ENCODE measurements at places on chromosomes 7 and 10.

DNA sequence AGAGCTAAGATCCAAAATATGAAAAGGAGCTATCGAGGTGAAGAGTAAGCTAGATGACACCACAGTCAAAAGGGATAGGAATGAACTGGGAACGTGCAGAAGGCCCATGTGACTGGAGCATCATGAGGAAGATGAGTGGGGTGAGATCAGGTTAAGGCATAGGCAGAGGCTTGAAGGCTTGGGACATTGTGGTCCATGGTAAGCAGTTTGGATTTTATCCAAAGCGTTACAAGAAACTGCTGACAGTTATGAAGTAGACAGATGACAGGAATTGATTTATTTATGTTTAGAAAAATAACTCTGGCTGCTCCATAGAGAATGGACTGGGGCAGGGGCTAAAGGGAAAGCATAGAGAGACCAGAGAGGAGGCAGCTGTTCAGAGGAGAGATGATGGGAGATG is 18.1 kb upstream of the PANK1 start:
- no peak for DNase-seq

DNA sequence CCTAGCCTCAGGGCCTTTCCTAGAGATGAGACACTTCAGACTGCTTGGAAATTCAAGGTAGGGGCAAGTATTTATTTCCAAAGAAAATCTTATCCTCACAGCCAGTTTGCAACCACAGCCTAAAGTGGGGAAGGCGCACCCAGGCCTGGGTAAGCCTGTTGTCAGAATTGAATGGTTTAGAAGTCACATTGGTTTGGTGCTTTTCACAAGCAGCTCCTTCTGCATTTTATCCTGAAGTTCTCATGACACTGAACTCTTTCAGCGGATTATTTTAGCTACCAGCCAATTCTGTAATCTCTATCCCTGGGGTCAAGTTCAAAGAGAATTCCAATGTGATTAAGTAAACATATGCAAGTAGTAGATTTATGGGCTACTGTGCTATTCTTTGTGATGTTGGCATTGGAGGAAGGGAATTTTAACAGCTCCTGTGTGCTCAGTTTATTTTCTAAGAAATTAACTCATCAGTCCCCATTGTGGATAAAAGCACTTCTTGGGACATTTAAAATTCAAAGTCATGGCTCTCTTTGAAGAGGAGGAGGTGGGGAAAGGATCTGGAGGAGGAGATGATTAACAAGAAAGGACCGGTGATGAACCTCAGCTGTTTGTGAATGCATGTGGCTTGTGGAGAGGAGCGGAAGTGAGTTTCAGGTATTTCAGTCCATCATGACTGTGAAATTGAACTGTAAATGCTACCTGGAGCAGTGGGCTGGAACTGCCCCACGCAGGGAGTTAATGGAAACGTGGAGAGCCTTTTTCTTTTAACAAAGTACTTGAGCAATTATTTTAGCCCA is 90.2 kb upstream of the CACUL1 start:
- no peak for DNase-seq

DNA sequence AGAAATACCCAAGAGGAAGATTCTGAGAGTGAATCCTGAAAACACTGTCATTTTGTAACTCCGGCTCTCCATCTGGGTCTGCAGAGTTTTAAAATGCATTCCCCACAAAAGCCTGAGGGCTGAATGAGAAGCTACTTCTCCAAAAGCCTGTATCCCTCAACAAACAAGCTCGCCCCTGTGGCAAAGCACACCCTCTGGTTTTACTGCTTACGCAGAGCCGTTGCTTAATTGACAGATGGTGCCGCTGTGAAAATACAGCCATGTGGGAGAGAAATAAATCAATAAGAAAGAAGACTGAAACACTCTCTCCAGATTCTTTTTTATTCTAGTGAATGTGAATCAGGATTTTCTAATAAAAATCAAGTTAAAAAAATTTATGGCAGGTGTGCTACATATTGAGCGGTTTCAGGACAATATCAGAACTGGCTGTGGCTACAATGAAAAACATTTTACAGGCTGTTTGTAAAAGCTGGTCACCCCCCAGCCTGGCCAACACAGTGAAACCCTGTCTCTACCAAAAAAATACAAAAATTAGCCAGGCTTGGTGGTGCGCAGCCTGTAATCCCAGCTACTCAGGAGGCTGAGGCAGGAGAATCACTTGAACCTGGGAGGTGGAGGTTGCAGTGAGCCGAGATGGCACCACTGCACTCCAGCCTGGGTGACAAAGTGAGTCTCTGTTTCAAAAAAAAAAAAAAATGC is 32.5 kb downstream of the C7orf33 start:
- DNase-seq: no peak

DNA sequence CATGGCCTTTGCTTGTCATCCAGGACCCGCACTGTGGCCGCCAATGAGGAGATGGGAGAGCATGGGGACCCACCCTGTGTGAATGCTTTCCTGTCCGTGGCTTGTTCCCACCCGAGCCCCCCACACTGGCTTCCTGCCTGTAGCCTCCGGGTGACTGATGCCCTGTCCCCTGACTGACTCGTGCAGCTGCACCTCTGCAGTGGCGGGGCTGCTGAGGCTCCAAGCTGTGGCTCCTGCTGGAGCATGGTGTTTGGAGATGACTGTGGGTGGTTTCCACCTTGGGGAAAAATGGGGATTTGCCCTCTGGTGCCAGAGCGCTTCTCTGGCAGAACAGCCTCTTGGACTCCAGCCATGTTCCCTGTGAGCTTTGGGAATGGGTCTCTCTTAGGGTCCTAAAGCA is 2.1 kb downstream of the CAMK1D start:
- no peak for DNase-seq

- DNase-seq: no peak
These were observed 239.1 kb downstream of the KCNMA1 start for GRCh38 chr10:77398558-77398957.

GRCh38 chr7:67928141-67928540 is 931.5 kb downstream of the TYW1 start:
- DNase-seq: no peak

- no peak for DNase-seq
These were observed 303.5 kb downstream of the OTUD1 start for GRCh38 chr10:23742368-23742767.

GRCh38 chr7:115319541-115319940 is 397.6 kb downstream of the MDFIC start:
- no peak for DNase-seq

DNA sequence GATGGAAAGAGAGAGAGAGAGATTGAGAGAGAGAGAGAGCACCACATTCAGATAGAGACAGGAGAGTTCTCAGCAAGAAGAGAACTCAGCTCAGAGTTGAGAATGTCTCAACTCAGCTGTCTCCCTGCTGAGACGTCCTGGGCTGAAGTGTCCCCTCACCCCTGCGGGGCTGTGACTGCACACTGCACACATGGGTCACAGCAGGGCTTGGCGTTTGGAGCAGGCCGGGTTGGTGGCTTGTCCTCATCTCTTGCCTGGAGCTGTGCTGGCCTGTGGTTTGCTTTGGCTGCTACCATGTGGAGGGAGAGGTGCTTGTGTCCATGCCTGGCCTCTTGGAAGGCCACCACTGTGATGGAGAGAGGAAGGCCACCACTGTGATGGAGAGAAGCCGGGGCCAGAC is 167.9 kb downstream of the RNF216 start:
- DNase-seq: no peak

DNA sequence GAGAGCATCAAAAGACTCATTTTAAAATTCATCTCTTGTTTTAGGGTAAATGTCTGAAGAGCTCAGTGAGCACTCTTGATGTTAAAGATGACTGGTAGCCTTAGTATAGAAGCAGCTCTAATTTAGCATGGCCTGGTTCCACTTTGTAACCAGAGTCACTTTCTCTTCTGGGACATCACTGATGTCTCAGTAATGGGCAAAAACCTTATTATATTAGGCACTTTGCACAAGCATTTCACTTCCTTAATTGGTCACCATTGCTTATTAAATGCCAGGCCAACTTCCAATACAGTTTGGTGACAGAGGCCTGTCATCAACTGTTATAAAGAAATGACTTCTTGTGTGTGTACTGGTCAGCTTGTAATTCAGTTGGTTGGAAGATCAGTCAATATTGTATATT is 53.0 kb downstream of the STEAP1B start:
- no peak for DNase-seq

DNA sequence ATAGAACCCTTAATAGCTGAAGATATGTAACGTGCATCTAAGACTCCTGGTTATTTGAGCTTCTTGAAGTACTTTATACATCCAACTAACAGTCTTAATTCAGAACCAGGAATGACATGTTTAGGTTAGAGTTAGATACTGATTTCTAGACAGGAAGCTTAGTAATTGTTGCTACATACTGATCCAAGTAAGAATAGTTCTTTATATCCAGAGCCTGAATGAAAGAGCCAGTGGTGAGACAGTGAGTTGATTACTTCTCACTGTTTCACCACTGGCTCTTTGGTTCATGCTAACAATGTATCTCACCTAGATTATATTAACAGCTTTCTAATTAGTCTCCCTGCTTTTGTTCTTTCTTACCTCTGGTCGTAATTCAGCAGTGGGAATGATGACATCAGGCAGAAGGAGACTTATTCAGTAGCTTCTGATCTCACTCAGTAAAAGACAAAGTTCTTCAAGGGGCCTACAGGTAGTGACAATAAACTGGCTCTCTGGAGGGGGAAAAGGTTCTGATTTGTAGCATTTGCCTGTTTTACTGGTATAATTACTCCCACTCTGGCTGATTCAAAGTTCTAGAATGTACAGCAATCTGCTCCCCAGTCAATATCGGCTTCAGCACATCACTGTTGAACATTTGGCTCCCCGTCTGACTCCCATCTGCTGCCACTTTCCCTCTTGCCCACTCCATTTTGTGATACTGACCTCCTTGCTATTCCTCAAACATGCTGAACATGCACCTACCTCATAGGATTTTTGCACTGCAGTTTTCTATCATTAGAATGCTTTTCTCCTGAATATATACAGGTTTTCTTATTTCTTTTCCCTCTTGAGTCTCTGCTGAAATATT is 29.1 kb downstream of the MCU start:
- DNase-seq: no peak

DNA sequence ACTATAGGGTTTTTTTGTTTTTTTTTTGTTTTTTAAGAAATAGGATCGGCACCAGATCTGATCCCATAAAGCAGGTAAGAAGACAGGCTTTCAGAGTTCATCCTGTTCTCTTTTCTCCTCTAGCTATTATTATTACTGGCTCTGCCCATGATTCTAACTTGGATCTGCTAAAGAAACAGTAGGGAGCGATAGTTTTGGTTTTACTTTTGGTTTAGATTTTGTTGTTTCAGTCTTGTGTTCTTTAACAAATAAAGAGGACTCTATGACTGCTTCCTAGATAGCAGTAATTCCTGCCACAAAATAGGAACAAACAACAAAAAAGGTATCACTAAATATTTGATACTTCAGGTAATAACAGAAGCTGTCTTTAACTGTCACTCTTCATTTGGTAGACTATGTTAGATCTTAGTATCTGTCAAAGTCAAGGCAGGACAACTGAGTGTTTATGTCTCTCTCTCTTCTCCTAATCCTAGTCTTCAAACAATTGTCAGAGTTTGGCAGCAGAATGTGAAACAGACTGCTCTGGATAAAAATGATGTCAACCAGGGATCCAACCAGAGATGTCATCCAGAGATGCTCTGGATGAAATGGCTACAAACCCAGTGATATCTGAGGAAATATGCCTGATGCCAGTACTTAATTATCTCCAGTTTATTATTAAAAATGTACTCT is 99.8 kb downstream of the KMT2C start:
- DNase-seq: no peak

DNA sequence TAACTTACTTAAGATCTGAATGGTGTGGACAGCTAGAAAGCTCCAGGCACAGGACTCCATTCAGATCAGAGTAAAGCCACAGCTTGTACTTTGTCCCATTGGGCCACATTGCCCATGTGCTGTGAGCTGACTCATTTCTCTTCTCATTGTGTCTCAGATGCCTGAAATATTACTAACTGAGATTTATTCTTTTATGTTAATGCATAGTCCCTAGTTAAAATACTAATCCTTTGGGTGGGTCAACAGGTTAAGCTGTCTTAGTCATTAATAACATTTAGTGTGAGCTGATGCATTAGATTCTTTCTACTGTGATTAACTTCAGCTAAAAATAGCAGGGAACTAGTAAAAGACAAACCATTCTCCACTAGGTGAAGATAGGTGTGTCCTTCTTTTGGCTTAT is 104.7 kb upstream of the ARMC3 start:
- DNase-seq: no peak

DNA sequence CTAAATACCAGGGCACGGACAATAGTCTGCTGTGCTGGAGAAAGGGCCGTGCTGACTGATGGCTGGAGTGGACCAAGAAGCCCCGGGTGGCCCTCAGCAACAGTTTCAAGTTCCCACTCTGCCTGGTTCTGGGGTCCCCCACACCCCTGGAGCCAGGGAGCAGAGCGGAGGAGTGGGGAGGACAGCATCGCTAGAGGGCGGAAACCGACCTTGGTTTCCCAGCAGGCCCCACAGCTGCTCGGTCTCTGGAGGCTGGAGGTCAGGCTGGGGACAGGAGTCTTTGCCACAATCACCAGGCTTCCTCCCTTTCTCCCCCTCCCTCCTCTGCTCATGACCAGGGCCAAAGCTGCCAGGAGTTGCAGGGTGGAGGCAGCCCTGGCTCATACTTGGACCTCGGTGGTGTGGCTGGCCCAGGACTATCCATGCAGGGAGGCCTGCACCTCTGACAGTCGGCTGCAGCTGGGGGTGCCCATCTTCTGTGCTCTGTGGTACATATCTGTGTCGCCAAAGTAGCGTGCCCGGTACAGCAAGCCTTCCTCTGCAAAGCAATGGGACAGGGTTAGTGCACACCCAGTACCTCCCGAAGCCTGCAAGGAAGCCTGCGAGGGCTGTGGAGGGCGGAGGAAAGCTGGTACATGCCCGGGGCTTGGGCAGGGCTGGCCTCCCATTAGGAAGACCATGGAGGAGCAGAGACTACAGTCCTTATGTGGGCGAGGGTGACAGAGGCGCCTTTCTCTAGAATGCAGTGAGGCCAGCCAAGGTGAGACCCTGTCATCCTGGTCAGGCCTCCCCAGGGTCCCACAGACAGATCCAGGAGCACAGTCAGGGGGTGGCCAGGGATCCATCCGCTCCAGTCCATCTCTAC is 19.1 kb downstream of the DNAJB12 start:
- no peak for DNase-seq

DNA sequence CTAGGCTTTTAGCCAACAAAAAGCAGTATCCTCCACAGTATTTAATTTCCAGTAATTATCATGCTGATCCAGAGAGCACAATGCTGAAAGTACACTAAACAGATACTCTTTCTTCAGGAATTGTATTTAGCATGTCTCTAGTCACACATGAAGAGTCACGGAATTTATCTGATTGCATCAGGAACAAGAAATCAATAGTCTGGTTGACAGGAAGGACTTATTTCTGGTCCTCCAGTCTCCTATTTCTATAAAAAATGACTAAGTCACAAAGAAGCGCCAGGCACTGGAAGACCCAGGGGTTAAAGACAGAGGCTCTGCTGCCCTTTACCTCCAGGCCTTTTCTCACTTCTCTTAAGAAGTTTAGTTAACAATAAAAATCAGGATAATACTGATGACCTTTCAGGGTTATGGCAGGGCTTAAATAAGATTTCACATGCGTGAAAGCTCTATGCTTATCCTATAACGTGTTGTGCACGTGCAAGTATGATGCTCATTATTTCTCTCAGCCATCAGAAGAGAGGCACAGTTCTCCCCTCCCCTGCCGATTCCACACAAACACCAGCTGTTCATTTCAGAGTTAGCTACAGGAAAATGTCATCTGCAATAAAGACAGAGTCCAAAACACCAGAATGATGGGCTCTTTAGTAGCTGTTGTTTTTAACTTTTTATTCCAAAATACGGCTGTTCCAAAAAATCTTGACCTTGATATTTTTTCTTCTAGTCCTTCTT is 36.9 kb downstream of the SLC26A4 start:
- no peak for DNase-seq

Measured in SW 1271 (cell line).